ENCODE measurements at places on chromosomes 12 and 14.

DNA sequence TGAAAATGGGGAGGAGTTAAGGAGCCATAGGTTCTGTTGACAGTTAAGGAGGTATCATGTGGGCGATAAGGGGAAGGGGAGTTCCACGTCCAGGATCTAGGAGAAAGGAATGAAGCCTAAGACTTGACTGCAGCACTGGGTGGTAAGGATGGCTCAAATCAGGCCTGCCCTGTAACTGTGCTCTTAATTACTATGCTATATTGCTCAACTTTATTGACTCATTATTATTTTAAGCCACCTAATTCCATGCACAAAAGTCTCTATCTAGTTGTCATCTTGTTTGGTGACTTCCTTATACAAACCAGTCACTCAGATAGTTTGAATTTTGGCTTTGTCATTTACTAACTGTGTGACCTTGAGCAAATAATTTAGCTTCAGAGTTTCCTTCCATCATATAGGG lies 242.1 kb upstream of the ARHGAP5 start:
- no peak for DNase-seq

DNA sequence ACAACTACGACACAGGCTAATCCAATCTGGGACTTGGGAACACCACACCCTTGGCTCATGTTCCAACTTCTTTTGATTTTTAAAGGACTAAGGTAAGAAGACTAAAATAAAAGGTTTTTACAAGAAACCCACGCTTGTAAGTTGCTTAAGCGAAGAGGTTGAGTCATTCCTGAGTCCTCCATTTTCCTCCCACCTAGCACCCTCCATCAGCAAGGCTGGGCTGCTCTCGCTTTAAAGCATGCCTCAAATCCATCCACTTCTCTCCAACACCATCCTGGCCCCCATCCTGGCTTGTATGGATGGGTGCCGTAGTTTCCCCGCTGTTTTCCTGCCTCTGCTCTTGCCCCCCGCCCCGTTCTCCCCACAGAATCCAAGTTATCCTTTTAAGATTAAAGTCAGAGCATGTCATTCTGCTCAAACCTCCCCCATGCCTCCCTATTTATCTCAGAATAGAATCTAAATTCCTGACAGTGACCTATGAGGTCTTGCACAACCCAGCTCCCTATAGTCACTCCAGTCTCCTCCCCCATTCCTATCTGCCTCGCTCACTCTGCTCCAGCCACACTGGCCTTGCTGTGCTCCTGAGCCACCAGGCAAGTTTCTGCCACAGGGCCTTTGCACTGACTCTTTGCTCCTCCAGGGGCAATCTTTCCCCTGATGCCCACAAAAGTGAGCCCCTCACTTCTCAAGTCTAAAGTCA lies 34.5 kb downstream of the SCARB1 start:
- peak; percentile 97 for DNase-seq

GRCh38 chr12:39892146-39892545 lies 213.7 kb downstream of the SLC2A13 start:
- no peak for DNase-seq

- DNase-seq, result peak; percentile 38
Measured at GRCh38 chr12:1811281-1811947, 9.0 kb upstream of the LRTM2 start.

GRCh38 chr12:15996254-15996653 lies 85.1 kb downstream of the DERA start:
- DNase-seq, result peak; percentile 51

DNA sequence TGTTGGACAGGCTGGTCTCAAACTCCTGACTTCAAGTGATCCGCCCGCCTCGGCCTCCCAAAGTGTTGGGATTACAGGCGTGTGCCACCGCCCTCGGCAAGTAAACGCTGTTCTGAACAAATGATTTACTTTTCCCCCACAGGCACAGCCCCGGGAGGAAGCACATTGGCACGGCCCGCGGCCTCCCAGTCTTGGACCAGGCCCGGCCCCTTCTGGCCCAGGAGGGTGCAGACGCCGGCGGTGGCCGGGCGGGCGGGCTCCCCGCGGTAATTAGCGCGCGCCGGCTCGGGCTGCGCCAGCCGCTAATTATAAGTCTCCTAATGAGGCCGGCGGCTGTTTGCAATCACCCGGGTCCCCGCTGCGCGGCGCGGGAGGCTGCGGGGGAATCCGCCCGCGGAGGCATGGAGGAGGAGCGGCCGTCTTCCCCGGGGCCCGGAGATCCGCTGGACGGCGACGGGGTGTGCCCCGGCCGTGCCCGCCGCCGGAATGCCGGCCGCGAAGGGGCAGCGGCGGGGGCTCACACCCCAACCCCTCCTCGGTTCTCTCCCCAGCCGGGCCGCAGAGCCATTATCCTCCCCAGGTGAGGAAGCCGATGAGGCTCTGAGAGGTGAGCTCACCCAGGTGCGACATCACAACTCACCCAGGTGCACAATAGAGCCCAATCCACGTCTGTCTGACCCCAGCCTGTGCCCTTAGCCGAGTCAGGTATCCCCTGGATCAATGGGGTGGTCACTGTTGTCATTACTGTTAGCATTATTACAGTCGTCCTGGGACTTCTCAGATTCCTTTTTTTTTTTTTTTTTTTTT lies 3.3 kb upstream of the POP5 start:
- DNase-seq, result peak; percentile 46

DNA sequence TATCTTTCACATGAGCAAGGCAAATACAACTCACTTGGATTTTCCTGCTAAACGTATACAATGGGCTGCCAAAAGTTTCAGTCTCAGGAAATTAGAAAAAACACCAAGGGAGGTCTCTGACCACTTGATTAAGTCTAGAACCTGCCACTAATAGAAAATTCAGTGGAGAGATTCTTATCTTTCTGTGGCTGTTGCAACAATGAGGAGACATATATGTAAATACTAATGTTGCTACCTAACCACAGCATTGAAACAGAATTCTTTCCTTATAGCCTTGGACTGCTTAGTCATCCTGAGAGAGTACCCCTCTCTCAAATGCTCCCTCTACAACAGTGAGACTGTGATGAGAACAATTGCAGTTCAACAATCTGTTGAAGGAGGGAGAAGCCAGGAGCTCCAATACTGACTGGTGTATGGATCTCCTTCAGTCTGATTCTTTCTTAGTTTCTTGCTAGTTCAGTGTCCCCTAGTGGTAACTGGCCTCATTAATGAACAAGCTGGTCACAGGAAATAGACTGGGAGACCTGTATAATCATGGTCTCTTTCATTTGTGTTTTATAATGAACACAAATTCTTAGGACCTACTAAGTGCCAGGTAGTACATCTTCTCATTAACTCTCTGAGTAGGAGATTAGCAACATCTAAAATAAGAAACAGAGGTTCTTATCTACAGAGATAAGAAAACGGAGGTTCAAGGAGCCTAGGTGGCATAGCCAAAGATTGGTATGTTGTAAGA lies 164.5 kb downstream of the SLC38A4 start:
- peak; percentile 87 for DNase-seq

DNA sequence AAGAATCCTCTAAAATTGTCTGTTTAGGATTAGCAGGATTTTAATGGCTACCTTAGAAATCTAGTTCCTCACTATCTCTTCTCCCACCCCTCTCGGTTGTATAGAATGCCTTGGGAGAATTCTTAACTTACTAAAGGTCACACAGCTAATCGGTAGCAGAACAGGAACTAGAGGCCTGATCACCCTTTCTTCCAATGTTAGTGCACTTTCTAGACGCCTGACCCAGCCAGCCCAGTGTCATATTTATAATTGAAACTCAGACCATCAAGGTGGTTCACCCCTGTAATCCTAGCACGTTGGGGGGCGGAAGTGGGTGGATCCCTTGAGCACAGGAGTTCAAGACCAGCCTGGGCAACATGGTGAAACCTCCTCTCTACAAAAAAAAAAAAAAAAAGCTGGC lies 1.7 kb downstream of the TIGAR start:
- DNase-seq, result no peak

- DNase-seq, result no peak
Measured at GRCh38 chr12:77324416-77324762, 259.0 kb upstream of the E2F7 start.

GRCh38 chr12:123115409-123116121 lies 35.3 kb downstream of the PITPNM2 start:
- peak; percentile 79 for DNase-seq

DNA sequence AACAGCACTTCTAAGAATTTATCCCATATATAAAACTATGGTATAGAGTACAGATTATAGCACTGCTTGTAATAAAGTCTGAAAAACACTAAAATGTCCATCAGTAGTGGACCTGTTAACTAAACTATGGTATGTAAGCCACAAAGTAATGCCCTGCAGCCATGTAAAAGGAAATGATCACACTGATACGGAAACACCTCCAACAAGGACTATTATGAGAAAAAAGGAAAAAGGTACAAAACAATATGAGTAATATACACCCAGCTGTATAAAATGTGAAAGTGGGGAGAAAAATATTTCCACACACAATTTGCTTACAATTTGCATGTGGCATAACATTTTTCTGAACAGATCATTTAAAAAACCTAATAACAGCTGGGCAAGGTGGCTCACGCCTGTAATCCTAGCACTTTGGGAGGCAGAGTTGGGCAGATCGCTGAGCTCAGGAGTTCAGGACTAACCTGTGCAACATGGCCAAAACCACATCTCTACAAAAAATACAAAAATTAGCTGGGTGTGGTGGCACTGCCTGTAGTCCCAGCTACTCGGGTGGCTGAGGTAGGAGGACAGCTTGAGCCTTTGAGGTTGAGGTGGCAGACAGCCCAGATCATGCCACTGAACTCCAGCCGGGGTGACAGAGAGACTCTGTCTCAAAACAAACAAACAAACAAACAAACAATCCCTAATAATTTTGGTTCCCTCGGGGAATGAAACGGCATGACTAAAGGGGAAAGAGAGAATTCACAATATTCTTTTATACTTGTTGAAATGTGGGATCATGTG lies 250.5 kb downstream of the MED13L start:
- DNase-seq, result no peak

DNA sequence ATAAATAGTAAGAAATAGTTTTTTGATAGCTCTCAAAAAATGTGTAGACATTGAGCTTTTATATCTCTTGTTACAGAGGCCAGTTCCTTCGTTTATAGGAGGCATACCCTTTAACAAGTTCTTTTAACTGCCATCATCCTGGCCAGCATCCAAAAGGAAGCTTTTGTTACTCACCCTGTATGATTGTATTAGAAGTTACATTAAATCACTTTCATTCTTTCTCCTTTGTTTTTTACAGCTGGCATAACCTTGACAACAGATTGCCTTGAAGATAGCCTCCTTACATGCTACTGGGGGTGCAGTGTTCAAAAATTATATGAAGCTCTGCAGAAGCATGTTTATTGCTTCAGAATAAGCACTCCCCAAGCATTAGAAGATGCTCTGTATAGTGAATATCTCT lies 20.1 kb downstream of the CGRRF1 start:
- peak; percentile 75 for DNase-seq

DNA sequence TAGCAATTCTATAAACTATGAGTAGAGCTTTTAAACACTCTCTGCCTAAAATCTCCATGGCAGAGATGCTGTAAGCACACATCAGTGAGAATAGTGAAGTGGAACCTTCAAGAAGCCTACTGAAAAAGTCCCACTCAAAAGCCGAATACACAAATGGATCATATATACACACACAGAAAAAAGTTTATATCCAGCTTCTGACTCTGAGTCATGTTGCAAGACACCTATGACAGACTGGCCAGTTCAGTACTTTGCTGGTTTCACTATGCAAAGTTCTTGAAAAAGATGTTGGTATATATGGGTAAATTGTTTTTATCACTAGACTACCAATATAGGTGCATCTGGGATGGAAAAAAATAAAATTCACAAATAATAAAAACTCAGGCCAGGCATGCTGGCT lies 126.1 kb downstream of the KCNK10 start:
- DNase-seq, result no peak

GRCh38 chr14:34964977-34965764 lies 17.6 kb upstream of the SRP54 start:
- no peak for DNase-seq

GRCh38 chr12:120468821-120469449 lies 613 bp downstream of the SRSF9 start:
- no peak for DNase-seq

- DNase-seq, result no peak
Measured at GRCh38 chr14:41604721-41605531, 1.8 kb upstream of the LRFN5 start.

GRCh38 chr14:57530571-57530970 lies 36.9 kb upstream of the CCDC198 start:
- no peak for DNase-seq

DNA sequence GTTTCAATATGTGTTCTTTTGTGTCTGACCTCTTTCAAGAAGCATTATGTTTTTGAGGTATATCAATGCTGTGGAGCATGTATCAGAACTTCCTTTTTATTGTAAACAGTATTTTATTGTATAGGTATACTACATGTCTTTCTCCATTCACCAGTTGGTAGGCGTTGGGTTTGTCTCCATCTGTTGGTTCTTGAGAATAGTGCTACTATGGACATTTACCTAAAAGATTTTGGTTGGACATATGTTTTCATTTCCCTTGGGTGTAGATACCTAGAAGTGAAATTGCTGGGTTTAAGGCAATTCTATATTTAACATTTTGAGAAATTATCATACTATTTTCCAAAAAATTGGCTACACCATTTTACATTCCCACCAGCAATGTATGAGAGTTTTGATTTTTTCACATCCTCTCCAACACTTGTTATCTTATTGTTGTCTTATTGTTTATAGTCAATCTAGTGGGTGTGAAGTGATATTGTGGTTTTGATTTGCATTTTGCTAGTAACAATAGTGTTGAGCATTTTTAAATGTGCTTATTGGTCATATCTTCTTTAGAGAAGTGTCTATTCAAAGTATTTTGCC lies 409.2 kb downstream of the IPO8 start:
- peak; percentile 4 for DNase-seq

GRCh38 chr14:76926521-76927251 lies 100.5 kb downstream of the LRRC74A start:
- no peak for DNase-seq

DNA sequence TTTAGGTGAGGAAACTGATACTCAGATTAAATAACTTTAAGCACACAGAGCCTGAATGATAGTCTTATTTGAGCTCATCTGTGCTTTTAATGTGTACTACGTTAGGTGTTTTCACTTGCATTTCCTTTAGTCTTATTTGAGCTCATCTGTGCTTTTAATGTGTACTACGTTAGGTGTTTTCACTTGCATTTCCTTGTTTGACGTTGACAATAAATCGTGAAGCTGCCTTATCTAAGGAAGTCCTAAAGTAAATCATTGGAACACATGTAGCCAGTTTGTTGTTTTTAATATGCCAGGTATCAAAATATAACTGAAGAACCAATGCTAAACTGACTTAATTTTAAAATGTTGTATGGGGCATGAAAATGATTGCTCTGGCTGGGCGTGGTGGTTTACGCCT lies 2.0 kb downstream of the RAP1B start:
- no peak for DNase-seq

GRCh38 chr14:68735856-68736255 lies 57.0 kb downstream of the ZFP36L1 start:
- DNase-seq, result no peak
